ENCODE measurements at places on chromosomes 1 and 21.

DNA sequence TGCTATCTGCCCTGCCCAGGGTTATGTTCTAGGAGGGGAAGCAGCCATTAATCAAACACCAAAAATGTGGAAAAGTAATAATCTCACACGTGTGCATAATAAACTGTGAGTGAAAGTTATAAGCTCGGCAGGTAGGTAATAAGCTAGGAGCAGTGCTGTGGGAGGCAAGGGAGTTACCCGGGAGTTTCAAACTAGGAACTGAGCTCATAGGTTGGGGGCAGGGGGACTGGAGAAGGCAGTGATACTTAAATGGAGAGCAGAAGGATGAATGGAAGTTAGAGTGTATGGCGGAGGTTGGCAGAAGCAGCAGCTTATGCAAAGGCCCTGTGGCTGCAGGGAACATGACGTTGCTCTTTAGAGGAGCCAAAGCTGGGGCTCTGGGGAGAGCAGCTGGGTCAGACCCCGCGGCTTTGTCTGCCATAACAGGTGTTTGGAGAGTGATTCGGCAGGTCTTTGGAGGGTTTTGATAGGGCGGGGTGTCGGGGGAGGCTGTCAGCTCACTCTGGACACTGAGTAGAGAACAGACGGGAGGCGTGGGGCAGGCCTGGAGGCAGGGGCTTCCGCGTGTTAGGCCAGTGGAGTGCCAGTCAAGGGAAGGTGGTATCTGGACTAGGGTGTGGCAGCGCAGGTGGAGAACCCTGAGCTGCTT is 20.0 kb downstream of the PTPRF start:
- DNase-seq, result no peak

- peak; percentile 88 for DNase-seq
These were observed 18.9 kb downstream of the ARHGEF16 start for GRCh38 chr1:3473381-3473844.

DNA sequence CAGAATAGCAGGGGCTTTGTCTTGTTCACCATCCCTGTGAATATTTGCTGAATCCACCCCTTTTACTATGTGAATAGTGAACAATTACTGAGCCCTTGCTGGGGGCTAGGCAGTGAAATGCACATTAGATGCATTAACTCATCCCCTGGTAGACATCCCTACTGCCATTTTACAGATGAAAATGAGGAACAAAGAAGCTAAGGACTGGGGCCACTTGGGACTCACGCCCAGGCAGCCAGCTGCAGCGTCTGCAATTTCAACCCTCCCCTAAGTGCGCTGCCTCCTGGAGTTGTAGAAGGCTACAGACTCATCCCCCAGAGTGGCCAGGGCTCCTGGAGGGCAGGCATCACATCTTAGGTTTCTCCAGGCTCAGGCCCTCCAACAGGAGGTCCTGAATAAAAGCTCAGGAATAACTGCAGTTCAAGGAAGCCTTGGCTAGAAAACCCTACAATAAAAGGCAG is 31.6 kb downstream of the CAPZB start:
- no peak for DNase-seq

- no peak for DNase-seq
These were observed 3.4 kb downstream of the C1orf53 start for GRCh38 chr1:197905699-197906351.

DNA sequence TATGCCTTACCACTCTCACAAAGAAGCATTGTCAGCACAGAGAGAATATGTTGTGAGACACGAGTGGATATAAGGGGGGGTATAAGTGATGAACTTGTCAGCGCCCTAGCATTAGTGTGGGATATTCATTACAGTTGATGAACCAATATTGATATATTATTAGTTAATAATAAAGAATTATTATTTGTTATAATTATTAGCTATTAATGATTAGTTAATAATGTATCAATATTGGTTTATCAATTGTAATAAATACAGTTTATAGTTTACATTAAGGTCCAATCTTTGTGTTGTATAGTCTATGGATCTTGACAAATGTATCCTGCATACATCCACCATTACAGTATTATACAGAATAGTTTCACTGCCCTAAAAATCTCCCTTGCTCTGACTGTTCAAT is 120.2 kb upstream of the NCAM2 start:
- DNase-seq, result no peak

GRCh38 chr1:204879351-204879750 is 8.7 kb downstream of the NFASC start:
- DNase-seq, result no peak

- DNase-seq, result no peak
These were observed 4.9 kb downstream of the TPM3 start for GRCh38 chr1:154186852-154187501.

DNA sequence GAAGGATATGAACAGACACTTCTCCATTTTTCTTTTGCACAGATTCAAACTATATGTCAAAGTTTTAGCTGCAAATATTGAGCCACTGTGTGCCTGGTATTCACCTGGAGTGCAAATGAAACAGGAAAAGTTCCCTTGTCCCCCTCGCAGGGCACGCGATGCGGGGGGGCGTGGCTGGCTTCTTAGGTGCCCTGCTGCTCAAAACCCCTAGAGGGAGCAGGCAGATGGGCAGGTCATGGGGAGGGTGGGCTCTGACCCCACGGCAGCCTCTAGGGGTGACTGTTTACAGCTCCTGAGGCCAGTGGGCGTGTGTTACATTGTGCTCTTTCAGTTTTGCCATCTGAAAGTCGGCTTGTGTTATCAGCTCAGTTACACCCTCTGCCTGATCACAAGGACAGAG is 931.2 kb upstream of the B3GALT2 start:
- DNase-seq, result no peak
